ENCODE measurements at places on chromosomes 13 and 19.

- no peak for DNase-seq
Measured at GRCh38 chr13:111411151-111411858, 90.9 kb downstream of the TEX29 start.

- DNase-seq = no peak
Measured at GRCh38 chr13:40632915-40633314, 33.5 kb downstream of the FOXO1 start.

- no peak for DNase-seq
Measured at GRCh38 chr13:31749929-31750328, 10.6 kb downstream of the RXFP2 start.

DNA sequence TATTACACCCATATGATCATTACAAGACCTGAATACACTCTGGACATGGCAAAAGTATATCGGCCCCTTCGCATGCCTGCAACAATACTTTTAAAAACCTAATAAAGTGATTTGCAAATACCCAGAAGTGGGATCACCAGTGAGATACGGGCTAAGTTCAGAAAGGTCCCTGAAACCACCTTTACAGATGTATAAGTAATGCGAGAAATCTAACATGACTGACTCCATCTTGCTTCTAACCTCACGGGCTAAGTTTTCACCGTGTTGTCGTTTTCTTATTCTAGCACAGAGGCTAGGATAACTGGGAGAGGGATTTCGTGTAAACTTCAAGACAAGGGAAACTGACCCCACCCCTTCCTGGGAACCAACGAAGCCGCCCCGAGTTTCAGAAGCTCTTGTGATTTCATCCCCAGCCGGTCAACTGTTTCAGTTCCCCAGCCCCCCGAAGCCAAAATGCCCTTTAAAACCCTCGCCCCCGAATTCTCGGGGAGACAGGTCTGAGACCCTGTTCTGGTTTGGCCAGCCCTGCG, 703 bp downstream of the NEK3 start:
- no peak for DNase-seq

GRCh38 chr19:47035127-47036096, 13.0 kb downstream of the TMEM160 start:
- peak; percentile 96 for DNase-seq

DNA sequence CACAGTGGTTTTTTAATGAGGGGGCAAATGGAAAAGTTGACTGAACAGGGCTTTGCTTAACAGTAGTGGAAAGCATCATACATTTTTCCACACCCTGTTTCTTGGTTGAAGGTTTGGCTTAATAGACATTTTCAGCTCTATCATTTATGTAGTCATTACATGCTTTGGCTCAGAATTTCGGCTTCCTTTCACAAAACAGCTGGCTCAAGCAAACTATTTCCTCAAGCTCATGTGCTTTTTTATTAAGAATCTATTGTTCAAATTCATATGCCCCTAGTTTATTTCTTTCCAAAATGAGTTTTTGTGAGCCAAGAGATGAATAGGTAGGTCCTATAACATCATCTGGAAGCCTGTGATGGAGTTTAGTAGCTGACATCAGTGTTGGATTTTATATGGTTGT, 113.8 kb downstream of the SLITRK6 start:
- no peak for DNase-seq

DNA sequence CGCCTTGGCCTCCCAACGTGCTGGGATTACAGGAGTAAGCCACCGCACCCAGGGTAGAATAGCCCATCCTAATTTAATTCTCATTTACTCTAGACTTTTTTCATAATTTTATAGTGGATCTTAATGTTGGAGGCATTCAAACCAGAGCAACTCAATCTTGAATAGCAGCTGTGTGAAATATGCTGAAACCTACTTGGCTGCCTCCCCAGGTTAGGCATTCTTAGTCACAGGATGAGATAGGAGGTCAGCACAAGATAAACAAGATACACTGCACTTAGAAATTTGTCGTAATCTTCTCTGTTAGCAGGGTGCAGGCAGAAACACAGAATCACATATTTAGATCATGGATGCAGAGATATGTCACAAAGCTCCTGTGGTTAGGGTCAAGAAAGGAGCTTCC, 2.7 kb upstream of the ZNF43 start:
- DNase-seq = no peak

GRCh38 chr19:45920458-45920857, 5.9 kb upstream of the NANOS2 start:
- no peak for DNase-seq

GRCh38 chr13:77732287-77732686, 34.8 kb downstream of the SLAIN1 start:
- DNase-seq = no peak

DNA sequence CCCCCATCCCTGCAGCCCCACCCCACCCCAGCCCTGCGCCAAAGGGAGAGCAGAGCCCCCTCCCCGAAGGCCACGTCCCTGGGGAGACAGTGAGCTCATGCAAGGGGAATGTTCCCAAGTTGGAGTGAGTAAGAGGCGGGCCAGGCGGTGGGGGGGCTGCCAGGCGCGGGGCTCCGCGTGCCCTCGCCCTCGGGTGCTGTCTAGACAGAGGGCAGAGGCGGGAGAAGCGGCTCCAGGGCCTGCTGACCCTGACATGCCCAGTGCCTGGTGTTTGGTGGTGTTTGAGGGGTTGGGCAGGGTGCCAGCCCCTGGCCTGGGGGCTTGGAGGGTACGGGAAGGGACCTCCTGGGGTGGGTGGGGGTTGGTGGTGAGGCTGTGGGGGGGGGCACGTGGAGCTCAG, 1.0 kb downstream of the FSTL3 start:
- no peak for DNase-seq
